ENCODE measurements at places on chromosomes 5 and 9. TPM values are rescaled to one million over a fixed set of nuclear protein-coding genes. Genes with fewer than 3 reads are reported as not detected.

SEC24A gene
- total RNA-seq: 34.2 TPM

SLC25A48 gene
- not detected for total RNA-seq

DNA sequence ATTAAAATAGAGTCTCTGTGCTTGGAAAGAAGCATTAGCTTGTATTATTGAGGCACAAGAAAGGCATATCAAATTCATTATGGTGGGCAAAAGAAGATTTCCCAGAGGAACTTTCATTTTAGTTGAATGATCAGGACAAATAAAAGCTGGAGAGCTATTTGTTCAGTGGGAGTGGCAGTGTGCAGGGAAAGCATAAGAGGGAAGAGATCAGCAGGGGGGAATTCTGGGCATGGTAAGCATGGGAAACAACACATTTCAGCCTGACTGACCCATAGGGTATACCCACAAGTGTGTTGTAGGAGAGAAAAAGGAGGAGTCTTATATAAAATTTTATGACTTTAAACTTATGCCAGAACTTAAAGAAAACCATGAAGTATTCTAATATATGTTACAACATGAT, 167.7 kb upstream of the RASA1 start:
- DNase-seq: no peak

DNA sequence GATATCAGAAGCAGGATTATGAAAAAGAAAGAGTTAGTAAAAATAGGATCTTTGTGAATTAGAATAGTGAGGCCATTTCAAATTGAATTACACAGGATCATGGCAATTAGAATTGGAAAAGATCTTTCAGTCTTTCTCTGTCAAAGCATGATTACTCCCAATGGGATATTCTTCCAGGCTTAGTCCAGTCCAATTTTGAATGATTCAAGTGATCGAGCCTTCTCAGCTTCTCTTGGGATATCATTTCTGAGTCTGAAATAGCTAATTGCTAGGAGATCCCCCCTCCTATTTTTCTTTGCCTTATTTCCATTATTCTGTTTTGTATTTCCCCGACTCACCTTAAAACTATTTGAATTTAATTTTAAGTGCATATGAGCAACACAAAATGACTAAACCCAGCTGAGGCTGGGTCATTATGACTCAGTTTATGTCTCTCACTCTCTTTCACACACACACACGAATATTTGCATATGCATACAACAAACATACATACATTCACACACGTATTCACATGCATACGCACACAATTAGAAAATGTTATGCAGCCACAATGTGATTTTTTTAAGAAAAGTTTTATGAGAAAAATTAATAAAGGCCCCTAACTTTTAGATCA, 34.8 kb upstream of the EFNA5 start:
- DNase-seq: no peak

DNA sequence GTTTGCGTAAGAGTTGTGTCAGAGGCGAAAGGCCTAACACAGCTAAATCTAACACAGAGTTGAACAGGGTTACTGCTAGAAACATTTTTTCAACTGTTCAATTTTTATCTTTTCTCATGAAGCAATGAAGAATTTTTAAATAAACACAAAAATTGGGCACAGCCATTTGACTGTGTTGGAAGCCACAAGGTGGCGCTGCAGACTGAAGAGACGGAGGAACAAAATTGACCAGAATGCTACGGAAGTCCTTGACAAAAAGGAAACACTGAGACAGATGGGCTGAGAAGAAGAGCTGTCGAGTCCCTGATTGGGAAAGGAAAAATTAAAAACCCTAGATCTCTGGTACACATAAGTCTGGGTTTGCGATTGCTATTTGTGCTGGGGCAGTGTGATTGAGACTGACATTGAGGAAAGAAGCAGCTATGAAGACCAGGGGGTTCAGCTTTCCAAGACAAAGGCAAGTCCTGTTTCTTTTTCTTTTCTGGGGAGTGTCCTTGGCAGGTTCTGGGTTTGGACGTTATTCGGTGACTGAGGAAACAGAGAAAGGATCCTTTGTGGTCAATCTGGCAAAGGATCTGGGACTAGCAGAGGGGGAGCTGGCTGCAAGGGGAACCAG, at the start of gene PCDHB9:
Gene PCDHB9 (plus strand): TSS at position 265 of the 616 bp plus-strand sequence. CDS start 158 bp downstream, at position 423.
- DNase-seq: no peak

- no peak for DNase-seq
Observed at GRCh38 chr5:128174951-128175350, 91.4 kb downstream of the SLC12A2 start.

DNA sequence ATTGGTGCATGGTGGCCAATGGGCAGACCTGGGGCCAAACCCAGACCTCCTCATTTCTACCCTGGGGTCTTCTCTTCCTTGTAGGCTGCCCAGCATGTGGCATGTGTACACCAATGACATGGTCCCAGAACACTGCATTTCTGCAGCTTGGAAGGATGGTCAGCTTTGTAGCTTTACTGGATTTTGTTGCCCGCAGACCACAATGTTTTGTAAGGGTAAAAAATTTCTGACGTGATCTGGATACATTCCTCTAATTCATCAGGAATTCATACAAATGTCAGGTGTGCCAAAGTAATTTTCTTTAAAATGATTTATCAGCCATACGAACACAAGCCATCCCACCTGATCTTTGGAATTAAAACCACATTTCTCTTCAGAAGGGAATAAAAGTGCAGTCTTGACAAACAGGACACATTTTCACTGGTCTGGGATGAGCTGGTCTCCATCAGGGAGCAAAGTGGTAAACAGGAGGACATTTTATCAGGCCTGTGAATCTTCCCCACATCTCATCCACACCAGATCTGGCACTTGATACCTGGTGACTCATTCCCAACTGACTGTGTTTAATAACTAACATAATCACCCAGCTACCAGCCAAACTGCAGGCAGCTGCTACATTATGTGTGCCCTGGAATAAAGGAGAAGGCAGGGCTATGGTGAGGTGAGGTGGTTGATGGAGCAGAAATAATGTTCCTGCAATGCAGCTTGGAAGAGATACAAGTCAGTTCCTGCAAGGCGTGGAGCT, 103.9 kb downstream of the SPOCK1 start:
- no peak for DNase-seq
